ENCODE measurements at places on chromosomes 13 and 19.

DNA sequence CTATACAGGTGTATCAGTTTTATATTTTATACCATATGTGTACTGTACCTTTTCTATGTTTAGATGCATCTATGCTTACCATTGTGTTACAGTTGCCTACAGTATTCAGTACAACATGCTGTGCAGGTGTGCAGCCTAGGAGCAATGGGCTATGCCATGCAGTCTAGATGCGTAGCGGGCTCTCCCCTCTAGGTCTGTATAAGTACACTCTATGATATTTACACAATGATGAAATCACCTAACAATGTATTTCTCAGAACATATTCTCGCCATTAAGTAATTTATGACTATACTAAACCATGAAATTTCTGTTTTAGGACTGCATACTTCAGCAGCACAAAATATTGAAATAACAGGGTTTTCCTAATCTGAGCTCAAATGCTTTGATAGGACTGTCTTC lies 179.6 kb downstream of the RFC3 start:
- no peak for DNase-seq

GRCh38 chr19:366951-367350 lies 22.4 kb upstream of the MIER2 start:
- DNase-seq: no peak

DNA sequence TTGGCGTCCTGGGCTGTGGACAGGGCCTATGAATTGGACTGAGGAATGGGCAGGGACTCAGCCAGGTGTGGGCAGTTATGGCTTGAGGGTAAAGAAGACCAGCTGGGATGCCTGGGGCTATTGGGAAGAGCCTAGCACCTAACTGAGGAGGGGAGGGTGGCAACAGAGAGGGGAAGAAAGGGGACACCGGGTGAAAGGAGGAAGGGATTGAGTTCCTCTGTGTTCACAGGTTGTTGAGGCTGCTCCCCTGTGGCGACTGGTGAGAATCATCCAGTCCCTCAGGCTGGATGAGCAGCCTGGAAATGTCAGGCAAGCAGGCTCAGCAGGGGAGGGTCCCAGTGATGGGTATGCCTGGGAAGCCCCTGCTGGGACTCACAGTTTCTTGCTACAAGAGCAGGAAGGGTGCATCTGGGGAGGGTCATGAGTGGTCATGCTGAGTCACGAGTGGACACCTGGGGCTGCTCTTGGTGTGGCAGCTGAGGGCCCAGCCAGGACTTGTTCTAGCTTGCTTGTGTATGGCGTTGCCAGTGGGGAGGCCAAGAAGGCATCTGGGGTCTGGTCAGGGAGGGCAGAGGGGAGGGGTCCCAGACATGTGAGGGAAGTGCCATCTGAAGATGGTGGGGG lies 1.4 kb downstream of the ZNF324 start:
- no peak for DNase-seq

- DNase-seq: no peak
Measured at GRCh38 chr19:38670921-38671398, 23.5 kb downstream of the ACTN4 start.

DNA sequence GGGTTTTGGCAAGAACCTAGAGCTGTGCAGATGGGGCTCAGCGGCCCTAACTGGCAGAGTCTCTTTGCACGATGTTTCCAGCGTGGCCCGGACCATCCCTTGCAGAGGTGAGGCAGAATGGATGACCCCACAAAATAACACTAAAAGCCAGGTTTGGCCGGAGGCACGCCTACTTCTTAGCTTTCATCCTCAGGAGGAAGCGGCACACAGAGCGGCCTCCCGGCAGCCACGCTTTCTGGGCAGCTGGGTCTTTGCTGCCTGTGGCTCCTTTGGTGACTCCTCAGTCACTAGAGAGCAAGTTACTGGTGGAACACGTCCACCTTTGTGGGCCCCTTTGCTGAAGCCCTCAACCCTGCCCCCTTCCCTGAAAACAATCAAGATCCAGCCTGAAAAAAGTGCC lies 25.2 kb downstream of the TEX29 start:
- DNase-seq: no peak

Measured in fibroblast of skin of back (primary cell).